Esophagus squamous epithelium (tissue), 5 donors: ENCODE measurements at places on chromosomes 2 and 18.

DNA sequence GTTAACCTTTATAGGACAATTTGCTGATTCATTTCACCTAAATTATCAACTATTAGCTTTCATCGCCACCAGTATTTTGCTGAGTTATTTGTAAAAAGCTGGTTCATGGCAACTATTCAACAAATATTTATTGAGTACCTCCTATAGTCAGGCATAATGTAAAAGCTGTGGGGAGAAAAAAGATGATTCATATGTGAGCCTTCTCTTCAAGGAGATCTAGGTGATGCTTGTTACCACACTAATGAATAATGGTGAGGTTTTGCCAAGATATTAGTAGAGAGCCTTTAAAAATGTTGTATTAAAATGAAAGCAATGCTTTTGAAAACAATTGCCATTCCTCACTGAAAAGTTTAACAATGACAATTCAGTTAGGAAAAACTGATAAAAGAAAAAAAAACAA lies 187.8 kb downstream of the ANKRD44 start:
- no peak for DNase-seq

DNA sequence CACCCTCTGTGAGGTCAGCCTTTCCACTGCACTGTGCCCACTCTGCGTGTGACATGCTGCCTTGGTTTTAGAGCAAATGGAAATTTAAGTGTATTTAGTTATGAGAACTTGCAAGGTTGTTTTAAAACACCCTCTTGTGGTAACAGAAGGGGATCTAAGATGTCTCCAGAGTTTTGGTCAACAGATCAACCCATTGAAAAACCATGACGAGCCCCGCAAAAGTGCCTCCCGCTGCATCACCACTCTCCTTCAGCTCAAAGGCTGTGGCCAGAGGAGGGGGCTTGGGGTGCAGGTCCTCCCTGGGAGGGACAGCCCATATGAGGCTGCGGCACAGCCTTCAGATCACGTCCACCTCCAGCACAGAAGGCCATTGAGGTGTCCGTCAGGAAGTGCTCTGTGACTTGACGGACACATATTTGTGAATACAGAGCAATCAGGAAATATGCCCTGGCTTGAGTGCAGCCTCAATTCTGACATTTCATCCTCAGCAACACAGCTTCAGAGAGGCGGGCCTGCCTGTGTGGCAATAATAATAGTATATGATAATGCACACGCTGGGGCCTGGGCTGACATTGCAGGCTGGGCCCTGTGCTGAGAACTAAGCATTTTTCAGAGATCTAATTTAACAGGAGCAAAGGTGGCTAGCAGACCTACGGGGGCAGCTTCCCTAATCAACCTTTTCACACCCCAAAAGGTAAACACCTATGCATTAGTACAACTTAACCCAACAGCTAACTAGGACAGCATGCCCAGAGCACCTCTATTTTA lies 213.9 kb downstream of the ANAPC1 start:
- DNase-seq, result no peak

DNA sequence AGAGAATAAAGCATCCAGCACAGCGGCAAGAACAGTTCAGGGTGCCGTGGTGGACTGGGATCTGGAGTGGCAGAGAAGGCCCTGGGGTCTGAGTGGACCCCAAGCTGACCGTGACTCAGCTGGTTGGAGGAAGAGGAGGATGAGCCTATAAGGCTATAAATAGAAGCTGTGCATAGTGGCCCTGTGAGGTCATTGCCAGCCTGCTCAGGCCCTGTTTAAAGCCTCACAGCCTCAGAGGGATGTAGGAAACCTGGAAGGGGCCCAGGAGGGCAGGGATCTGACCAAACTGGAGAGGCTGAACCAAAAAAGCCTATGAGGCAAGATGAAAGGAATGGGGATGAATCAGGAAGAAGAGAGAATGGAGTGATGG lies 11.3 kb upstream of the DES start:
- no peak for DNase-seq

DNA sequence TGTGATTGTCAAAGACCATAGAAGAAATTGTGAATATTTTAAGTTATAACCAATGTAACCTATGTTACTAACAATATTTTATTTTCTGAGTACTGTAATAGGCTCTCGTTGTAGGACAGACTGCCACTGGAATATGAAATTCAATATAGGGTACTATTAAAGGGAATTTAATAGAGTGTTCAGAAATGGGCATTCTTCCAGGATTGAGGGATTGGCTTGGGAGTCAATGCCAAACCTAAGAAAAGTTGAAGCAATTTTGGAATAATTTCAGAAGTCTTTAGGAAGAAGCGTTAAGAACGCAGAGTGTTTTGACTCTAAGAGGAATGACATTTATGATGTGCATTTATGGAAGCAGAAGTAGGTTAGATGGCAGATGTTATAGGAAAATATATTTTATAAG lies 79.0 kb downstream of the ACVR2A start:
- no peak for DNase-seq

DNA sequence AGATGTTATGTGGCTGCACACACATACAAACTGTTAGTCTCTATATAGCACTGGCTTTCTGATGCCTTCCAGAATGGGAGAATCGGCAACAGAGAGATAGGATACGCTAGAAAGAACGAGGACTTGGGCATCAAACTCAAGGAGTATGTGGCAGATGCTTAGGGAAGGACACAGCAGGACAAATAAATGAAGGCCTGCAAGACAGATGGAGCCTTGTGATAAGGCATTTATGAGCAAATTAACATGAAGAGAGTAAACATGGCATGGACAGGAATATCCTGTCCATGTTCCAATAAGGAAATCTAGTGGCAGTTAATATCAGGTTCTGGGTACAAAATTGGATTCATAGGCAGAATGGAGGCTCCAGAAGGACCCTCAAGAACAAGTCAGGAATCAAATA lies 136.9 kb downstream of the SLC4A10 start:
- no peak for DNase-seq

- DNase-seq, result no peak
These were observed 530.3 kb upstream of the MEX3C start for GRCh38 chr18:51727780-51728179.

- DNase-seq, result no peak
These were observed 374.4 kb downstream of the PTPRM start for GRCh38 chr18:7941533-7941932.

GRCh38 chr2:237652181-237652580 lies 24.8 kb downstream of the LRRFIP1 start:
- no peak for DNase-seq

- peak; percentile 43 for DNase-seq
These were observed 1.1 kb upstream of the SEH1L start for GRCh38 chr18:12946549-12947284.

DNA sequence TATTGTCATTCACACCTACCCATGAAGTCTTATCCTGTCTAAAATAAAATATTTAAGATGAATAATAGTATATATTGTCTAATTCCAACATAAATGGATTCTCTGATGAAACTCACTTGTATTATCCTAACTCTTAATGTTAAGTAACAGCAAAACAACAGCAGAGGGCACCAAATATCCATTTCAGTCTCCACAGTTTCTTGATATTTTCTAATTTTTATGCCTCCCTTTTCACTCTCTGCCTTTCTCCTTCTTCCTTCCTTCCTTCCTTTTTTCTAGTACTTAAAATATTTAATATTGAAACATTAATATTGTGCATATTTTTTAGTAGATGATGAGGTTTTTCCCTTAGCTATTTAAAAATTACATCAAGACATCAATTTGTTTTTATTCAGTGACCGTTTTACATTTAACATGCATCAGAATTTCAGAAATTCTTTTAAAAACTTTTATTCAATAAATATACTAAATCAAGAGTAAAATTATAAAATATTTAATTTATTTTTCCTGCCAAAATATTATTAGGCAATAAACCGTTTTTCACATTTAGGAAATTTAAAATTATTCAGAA lies 97.6 kb downstream of the WDR7 start:
- DNase-seq, result no peak

DNA sequence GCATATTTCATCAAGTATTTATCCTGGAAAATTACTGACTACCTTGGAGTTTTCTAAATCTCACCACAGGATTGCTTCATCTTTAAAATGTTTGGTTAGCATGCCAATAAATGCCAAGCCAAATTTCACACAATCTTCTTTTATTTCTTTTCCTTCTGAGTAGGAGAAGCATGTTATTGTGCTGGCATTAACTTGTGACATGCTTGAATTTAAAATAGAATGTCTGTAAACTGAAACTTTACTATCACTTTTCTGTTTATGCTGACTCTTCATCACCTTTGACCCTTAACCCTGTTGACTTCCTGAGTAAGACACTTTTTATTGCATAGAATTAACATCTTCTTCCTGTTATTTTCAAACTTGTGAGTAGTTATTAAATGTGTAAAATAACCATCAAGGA lies 56.2 kb upstream of the LRRTM4 start:
- no peak for DNase-seq

- no peak for DNase-seq
These were observed 39.4 kb upstream of the NCKAP5 start for GRCh38 chr2:133607679-133608078.

GRCh38 chr2:165533331-165533730 lies 63.8 kb downstream of the CSRNP3 start:
- DNase-seq, result no peak

- no peak for DNase-seq
These were observed 622 bp downstream of the RAB12 start for GRCh38 chr18:8609659-8610458.

GRCh38 chr2:66477135-66477842 lies 42.4 kb downstream of the MEIS1 start:
- DNase-seq, result no peak

DNA sequence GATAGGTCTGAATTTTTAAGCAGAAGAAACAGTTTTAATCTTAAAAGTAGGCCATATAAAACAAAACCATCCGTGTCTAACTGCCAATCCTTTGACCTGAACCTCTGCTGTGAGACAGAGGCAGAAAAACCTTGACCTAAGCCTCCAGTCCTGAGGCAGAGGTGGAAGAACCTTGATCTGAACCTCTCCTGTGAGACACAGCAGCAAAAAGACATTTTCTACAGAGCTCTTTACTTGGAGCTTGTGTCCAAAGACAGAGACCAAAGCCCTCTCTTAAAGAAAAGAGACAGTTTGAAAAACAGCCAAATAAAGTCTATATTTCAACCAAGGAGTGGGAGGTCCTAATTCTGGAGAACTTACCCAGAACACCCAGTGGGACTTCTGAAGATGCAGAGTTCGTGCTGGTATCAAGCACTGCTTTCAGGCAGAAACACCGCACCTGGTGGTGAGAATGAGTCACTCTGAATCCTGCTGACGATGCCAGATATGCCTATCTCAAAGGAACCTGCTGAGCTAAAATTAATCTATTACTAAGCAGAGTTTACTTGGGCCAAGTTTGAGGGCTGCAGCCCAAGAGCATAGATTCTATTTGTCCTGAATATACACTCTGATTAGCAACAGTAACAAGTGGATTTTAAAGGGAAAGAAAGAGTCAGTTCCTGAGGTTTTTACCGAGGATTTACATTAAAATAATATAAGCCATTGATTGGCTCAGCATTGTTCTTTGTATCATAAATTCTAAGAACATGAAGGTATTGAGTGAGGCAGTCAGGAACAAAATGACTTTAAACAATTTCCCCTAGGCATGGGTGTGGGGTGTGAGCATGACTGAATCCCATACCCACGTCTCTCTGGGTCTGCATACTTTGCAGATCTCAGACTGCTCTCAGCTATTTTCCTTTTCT lies 806.4 kb downstream of the TRIB2 start:
- no peak for DNase-seq
